LoVo (cell line): ENCODE measurements at places on chromosomes 11 and 22.
A peak's percentile ranks its signal among the peaks of the same experiment; 100 is the strongest.

GRCh38 chr11:1148752-1149180 lies 9.0 kb upstream of the MUC5AC start:
- DNase-seq: no peak

GRCh38 chr11:46469926-46470325 lies 78.3 kb upstream of the CHRM4 start:
- no peak for DNase-seq

GRCh38 chr22:19109198-19110063 lies 12.8 kb downstream of the DGCR2 start:
- DNase-seq: peak; percentile 4

GRCh38 chr11:77198440-77198849 lies 70.4 kb downstream of the MYO7A start:
- no peak for DNase-seq

GRCh38 chr11:96461871-96462270 lies 72.1 kb downstream of the JRKL start:
- DNase-seq: no peak

DNA sequence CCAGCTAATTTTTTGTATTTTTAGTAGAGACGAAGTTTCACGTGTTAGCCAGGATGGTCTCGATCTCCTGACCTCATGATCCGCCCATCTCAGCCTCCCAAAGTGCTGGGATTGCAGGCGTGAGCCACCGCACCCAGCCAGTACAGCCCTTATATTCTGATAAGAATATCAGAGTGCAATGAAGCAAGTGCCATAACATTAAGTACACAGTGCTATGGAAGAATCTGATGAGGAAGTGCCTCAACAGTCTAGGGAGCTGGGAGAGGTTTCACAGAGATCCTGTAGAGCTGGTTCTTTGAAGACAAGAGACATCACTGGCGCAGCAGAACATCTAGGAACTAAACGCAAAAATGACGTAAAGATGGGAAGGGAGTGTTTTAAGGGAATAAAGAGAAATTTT lies 2.1 kb downstream of the RTCB start:
- DNase-seq: no peak

- DNase-seq: no peak
Measured at GRCh38 chr11:14906578-14906977, 14.5 kb upstream of the CYP2R1 start.

DNA sequence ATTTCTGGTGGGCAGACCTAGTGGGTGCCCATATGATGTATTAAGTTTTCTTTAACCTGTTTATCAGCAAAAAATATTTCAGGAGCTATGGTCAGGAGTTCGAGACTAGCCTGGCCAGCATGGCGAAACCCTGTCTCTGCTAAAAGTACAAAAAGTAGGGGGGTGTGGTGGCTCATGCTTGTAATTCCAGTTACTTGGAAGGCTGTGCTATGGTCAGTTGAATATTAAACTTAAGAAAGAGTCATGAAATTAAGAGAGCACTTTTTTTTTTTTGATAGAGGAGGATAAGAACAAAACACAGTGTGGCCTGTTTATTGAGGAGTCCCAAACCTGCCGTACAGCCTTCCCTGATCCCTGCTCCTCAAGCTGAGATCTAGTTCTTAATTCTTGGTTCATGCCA lies 29.8 kb downstream of the OR6Q1 start:
- DNase-seq: no peak

DNA sequence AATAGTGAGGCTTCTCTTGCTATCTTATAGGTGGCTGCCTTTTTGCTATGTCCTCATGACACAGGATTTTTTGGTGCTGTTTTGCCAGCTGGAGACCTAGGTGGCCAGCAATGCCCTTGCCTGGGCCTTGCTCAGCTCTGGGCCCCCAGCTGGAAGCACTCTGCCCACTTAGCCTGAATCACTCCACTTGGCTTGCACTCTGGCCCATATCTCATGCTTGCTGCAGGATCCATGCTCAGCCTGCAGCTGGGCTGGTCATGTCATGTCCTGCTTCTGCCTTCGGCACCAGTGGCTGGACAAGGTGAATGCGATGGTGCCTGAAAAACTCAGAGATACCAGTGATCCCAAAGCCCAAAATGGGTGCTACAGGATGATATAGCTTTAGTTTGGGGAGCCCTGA lies 818.6 kb upstream of the FAT3 start:
- no peak for DNase-seq

GRCh38 chr11:31110830-31111229 lies 258.7 kb downstream of the DCDC1 start:
- DNase-seq: no peak

DNA sequence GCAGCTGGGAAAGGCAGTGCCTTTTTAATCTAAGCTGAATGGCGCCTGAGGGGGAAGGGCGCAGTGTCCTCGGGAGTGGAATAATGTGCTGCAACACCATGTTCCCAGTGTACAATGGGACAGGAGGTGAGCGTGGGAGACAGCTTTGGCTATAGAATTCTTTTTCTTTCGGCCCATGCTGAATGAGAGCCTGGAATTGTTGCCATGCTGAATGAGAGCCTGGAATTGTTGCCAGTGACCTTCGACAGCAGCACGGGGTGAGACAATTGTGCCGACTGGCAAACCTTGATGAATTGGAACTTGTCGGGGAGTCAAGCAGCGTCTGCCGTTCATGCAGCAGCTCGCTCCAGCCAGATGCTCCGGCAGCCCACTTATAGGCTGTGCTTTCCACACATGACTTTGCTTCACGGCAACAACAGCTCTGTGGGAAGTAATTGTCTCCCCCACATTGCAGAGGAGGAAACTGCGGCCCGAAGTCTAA lies 141.4 kb upstream of the E2F8 start:
- no peak for DNase-seq

GRCh38 chr22:50621356-50621880 lies 6.5 kb downstream of the ARSA start:
- no peak for DNase-seq

- no peak for DNase-seq
Measured at GRCh38 chr11:26137651-26138050, 194.3 kb upstream of the ANO3 start.

DNA sequence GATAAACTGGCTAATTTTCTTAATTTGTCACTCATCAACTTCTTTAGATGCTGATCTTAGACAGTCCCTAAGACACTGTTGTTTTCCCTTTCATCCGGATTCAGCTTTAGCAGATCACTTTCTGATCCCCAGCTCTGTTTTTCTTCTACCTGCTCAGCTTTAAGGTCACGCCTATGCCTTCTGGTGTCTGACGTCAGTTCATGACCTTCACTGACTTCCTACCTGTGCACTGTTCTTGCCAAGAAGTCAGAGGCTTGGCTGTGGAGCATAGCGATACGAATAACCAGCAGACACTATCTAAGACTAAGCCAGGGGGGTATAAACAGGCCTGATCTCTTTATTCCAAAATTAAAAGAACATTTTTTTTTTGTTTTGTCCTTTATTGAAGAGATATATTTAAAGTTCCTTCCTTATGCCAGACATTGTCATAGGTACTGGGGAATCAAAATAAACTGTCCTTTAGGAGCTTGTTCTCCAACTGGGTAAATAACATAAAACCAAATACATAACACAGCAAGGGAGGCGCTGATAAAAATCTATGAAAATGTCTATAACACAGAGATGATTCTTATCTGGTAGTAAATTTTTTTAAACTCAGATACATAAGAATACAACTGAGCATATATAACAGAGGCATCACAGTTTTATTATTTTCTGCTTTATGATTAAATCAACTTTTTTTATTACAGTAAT lies 352.2 kb upstream of the CTSC start:
- no peak for DNase-seq
